ENCODE measurements at places on chromosomes 5 and 9. TPM values are rescaled to one million over a fixed set of nuclear protein-coding genes. Genes with fewer than 3 reads are reported as not detected.

The GPX3 gene
- total RNA-seq: 504 TPM

The BRINP1 gene
- total RNA-seq: not detected

The IFNA10 gene
- not detected for total RNA-seq

The PAPPA gene
- 1.1 TPM for total RNA-seq

The C7 gene
- total RNA-seq: 0.98 TPM

The C9orf43 gene
- total RNA-seq: not detected

The ABLIM3 gene
- total RNA-seq: 62.8 TPM

The EMB gene
- 2.5 TPM for total RNA-seq

The C9orf50 gene
- total RNA-seq: not detected

The SLC12A2 gene
- 21.0 TPM for total RNA-seq

The FAM163B gene
- total RNA-seq: not detected

The NDOR1 gene
- 2.4 TPM for total RNA-seq

The KLF9 gene
- total RNA-seq: 174 TPM

The LECT2 gene
- total RNA-seq: not detected

The RHOBTB3 gene
- total RNA-seq: 96.6 TPM

The SPATA31A3 gene
- not detected for total RNA-seq

The ACTBL2 gene
- not detected for total RNA-seq

The POLR3G gene
- 0.89 TPM for total RNA-seq

The FOXE1 gene
- total RNA-seq: not detected

The SLC25A2 gene
- not detected for total RNA-seq

The SLIT3 gene
- total RNA-seq: 0.97 TPM

- DNase-seq: no peak
Observed at GRCh38 chr9:34383904-34384303, 7.2 kb upstream of the MYORG start.

DNA sequence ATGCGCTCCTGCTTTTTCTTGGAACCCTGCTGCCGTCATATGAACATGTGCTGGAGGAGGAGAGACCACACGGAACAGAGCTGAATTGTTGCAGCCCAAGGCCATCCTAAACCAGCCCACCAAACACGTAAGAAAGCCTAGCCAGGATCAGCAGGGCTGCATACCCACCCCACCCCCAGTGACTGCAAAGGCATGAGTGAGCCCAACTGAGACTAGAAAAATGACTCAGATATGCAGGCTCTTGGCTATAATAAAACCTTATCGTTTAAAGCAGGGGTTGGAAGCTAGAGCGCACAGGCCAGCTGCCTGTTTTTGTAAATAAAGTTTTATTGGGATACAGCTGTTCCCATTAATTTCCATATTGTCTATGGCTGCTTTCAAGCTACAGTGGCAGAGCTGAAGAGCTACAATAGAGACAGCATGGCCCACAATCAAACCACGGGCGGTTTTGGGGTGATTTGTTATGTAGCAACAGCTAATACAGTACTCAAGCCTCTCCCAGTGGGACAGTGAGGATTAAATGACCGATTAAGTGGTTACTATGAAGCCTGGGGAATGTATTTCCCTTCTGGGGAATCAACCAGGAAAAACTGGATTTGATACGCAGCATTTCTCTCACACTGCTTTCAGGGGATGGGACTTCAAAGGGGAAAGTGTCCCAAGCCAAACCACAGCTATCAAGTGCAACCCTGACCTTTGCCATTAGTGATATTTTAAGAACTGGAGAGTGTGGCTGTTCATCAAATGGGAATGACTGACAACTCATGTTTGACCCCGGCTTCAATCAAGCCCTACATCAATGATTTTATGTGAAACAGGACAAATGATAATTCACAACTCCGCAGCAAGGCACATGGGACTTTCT, 6.3 kb downstream of the SHB start:
- DNase-seq: no peak

DNA sequence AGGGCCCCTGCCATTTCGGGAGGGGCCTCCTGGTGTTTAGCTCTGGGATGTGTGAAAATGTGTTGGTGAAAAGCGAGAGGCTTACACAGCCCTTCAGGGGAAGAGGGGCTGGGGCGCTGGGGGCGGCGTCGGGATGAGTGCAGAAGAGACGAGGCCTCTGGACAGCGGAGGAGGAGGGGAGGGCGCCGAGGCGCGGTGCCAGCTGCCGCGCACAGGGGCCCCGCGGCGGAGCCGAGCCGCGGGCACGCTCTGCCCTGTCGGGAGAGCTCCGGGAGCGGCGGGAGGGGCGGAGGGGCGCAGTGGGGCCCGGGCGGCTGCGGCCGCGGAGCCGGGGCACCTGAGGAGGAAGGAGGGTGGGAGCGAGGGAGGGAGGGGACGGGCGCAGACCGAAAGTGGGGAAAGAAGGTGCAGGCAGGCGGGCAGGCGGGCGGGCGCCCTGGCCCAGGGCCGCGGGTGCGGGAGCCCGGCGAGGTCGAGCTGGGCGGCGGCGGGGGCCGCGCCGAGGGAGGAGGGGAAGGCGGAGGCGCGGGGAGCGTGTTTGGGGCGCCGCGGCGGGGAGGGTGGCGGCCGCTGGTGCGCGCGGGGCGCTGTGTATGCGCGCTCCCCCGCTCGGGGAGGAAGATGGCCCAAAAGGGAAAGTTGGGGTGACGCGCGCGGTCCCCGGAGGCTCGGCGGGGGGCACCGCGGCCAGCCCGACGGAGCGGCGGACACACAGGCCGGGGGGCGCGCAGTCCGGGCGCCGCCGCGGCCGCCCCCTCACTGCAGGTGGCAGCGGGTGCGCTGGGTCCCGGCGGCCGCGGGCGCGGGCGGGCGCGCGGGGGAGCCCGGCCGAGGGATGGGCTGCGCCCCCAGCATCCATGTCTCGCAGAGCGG, at the start of gene PDE8B:
PDE8B (plus strand) TSS at position 590 of the 873 bp plus-strand sequence; CDS start at position 836, 246 bp downstream.
- no peak for DNase-seq

GRCh38 chr5:73204332-73204731, 31.3 kb downstream of the TMEM174 start:
- DNase-seq: no peak

- DNase-seq: no peak
Observed at GRCh38 chr9:121483049-121483448, 16.6 kb downstream of the GGTA1 start.

- no peak for DNase-seq
Observed at GRCh38 chr5:150516011-150516410, 8.1 kb downstream of the NDST1 start.

DNA sequence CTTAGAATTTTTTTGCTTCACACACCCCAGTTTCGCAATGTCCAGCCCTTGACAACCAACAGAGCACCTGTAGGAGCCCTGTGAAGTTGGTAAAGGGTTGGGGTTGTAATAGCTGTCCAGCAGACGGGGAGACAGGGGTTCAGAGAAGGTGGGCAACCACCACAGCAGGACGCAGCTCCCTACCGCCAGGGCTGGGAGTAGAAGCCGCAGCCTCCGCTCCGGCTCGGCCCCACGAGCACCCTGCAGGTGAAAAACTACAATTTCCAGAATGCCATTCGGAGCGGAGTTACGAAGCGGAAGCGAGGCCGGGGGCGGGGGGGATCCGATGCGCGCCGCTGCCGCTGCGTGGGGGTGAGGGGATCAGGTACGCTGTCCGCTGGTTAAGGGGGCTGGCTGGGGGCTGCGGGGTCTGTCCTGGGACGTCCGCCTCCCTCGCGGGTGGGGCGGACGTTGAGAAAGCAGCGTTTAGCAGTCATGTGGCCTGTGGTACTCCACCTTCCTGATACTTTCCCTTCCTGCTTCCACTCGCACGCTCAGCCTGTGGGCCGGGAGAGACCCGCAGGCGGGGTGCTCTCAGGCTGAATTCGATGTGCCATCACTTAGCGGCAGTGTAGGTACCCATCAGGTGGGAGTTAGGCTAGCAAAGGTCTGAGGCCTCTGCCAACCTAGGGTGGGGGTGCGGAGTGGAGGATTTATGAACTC, at the start of gene TRMT10B:
TRMT10B (plus strand) TSS at position 317 of the 702 bp plus-strand sequence. CDS start 8,127 bp downstream, outside the sequence.
- DNase-seq: peak; percentile 61

- no peak for DNase-seq
Observed at GRCh38 chr5:161847447-161847846, 473 bp upstream of the GABRA1 start.

GRCh38 chr5:17398431-17398830, 99.6 kb upstream of the TAF11L2 start:
- no peak for DNase-seq

- no peak for DNase-seq
Observed at GRCh38 chr9:130110596-130111021, 56.9 kb downstream of the GPR107 start.

GRCh38 chr5:147487031-147487750, 22.7 kb downstream of the DPYSL3 start:
- no peak for DNase-seq

GRCh38 chr9:120385606-120386389, 194.2 kb downstream of the CDK5RAP2 start:
- no peak for DNase-seq

- DNase-seq: no peak
Observed at GRCh38 chr5:178194026-178194425, 6.9 kb upstream of the GMCL2 start.

- no peak for DNase-seq
Observed at GRCh38 chr5:164627021-164627420, 1121.6 kb downstream of the MAT2B start.

DNA sequence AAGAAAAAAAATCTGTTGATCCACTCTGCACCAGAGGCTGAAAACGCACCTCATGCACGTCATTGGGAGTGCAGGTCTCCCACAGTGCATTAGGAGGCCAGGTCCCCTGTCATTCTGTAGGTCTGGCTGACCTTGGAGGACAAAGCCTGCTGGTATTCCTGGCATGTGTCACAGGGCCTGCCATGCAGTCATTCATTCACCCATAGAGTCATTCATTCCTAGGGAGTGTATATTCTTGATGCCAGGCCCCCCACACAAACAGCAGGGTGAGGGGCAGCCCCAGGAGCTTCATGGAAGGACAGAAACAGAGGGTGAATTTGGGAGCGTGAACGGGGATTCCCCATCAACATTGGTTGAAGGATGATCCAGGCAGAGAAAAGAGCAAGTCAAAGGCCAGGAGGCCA, 2.2 kb downstream of the GBGT1 start:
- DNase-seq: no peak

GRCh38 chr9:70303268-70303667, 44.5 kb downstream of the SMC5 start:
- DNase-seq: no peak

DNA sequence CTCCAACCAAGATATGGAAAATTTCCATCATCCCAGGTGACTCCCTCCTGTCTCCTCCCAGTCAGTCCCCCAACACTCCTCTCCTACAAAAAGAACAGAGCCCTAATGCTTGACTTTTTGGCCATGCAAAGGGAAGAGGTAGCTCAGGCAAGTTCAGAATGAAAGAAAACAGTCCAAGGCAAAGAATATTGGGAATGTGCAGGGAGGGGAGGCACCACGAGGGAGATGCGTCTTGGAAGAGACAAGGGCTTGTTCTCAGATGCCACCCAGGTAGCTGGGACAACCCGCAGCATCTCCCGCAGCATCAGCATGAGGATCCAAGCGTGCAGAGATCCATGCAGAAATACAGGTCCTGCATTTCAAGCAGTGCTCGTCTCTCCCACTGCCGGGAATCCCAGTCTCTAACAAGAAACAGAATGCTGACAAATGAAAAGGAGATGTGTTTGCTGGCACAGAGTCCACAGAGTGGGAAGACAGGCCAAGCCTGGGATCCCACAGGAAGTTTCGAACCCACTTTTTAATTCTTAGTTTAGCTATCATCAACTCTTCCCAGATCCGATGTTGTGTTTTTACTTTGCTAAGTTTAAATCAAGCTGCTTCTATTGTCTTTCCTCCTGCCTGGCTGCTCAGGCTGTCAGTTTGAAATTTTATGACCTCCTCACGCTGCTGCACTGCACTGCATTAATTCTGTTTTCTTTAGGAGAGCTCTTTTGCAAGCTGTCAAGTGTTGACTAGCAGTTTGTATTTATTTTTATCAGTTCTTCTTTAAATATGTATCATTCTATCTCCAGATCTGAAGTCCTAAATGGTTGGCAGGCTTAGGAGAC, 86.8 kb upstream of the OSMR start:
- DNase-seq: no peak

GRCh38 chr5:62608529-62609511, 30.2 kb downstream of the LRRC70 start:
- DNase-seq: no peak

- DNase-seq: no peak
Observed at GRCh38 chr9:127754099-127755060, 19.3 kb upstream of the TOR2A start.

DNA sequence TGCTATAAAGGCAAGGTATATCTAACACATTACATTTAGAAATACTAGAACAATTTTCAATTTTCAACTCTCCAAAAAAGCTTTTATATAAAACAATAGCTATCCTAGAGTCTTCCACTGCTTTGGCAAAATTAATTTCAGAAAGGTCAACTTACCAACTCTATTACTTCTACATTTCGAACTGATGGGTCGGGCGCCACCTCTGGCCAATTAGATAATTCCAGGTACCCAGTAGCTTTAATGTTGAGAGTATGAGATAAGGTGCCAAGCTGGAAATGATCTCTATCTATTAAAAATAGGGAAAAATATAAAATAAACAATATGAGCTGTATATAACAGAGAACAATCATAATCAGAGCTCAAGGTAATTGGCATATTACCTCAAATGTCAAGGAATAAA, 166.6 kb downstream of the AP3B1 start:
- DNase-seq: no peak

- DNase-seq: no peak
Observed at GRCh38 chr5:4366628-4367027, 771.0 kb downstream of the IRX1 start.

DNA sequence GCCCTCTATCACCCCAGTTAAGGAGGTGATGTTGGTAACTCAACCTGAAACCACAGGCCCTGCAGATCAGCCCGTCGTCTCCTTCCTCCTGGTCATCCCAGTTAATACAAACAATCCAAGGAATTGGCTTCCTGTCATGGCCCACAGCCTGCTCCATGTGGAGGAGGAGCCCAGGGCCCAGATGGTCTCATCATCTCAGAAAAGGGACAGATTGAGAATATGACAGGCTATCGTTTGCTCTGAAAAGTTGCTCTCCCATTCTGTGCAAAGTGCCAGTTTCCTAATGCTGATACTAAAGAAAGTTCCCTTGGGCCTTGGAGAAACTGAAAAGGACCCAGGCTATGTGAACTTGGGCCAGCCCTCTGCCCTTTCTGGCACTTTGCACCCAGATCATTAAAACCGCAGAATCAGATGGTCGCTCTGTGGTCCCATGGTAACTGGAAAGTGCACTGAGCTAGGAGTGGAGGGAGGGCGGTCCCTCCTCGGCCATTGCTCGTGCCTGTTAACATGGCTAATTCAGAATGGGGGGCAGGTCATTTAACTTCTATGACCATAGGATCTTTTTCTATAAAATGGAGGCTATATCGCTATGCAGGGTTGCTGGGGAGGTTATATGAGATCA, 675 bp upstream of the SPAAR start:
- DNase-seq: no peak

- no peak for DNase-seq
Observed at GRCh38 chr5:151295791-151296477, 7.6 kb downstream of the SLC36A3 start.

DNA sequence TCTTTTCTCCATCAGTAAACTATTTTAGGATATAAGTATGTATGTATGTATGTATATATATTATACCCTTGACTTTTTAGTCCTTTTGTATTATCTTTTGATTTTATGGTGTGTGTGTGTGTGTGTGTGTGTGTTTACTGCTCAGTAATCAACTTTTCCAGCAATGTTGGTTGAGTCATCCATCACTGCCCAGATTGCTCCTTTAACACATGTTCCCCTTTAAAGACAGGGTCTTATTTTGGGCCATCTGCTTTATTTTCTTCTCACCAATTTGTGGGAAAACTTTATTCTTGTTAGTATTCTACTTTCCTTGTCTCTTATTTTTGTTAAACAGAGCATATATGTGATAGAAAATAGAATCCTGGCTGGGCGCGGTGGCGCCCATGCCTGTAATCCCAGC, 28.1 kb downstream of the ANKRD33B start:
- no peak for DNase-seq
